ENCODE measurements at places on chromosomes 16 and 17. TPM values are rescaled to one million over a fixed set of nuclear protein-coding genes. Genes with fewer than 3 reads are reported as not detected.

The KRT222 gene
- total RNA-seq = not detected

The USP6 gene
- 0.24 TPM for total RNA-seq

The NRN1L gene
- total RNA-seq = 0.59 TPM

GRCh38 chr16:58459344-58460218 lies 40.4 kb upstream of the NDRG4 start:
- no peak overlapping the region for H3K4me3 ChIP-seq
- no peak overlapping the region for H3K27ac ChIP-seq
- DNase-seq = no peak
- peaks cover 23% of the 10 kb centered on the region for H3K27me3 ChIP-seq
- no peaks in the 10 kb centered on the region for H3K36me3 ChIP-seq
- H3K4me1 ChIP-seq = peaks cover 4% of the 10 kb centered on the region

DNA sequence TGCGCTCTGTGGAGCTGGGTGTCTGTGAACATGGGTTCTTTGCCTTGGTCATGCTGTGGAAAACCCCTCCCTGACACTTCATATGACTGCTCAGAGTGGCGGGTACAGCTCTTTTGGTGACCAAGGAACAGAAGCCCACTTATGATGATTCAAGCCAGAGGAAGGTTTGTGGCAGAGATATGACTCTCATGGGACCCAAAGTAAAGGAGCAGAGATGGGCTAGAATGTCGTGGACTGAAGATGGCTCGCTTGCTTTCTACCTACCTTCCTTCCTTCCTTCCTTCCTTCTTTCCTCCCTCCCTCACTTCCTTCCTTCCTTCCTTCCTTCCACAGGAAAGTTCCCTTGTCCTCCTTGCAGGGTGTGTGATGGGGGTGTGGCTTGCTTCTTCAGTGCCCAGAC lies 169.7 kb upstream of the IRX3 start:
- H3K4me3 ChIP-seq = no peak overlapping the region
- DNase-seq = peak; percentile 78
- peaks cover 65% of the 10 kb centered on the region for H3K4me1 ChIP-seq
- H3K27ac ChIP-seq = peak overlapping the region; percentile 60

GRCh38 chr16:2898831-2899563 lies 12.7 kb upstream of the FLYWCH1 start:
- no peaks in the 10 kb centered on the region for H3K4me1 ChIP-seq
- H3K36me3 ChIP-seq = no peaks in the 10 kb centered on the region
- no peak for DNase-seq
- no peak overlapping the region for H3K4me3 ChIP-seq
- H3K27ac ChIP-seq = no peak overlapping the region

- no peaks in the 10 kb centered on the region for H3K27me3 ChIP-seq
- no peaks in the 10 kb centered on the region for H3K36me3 ChIP-seq
- DNase-seq = no peak
- H3K4me1 ChIP-seq = no peaks in the 10 kb centered on the region
Observed at GRCh38 chr16:12111223-12111622, 134.7 kb downstream of the SNX29 start.

DNA sequence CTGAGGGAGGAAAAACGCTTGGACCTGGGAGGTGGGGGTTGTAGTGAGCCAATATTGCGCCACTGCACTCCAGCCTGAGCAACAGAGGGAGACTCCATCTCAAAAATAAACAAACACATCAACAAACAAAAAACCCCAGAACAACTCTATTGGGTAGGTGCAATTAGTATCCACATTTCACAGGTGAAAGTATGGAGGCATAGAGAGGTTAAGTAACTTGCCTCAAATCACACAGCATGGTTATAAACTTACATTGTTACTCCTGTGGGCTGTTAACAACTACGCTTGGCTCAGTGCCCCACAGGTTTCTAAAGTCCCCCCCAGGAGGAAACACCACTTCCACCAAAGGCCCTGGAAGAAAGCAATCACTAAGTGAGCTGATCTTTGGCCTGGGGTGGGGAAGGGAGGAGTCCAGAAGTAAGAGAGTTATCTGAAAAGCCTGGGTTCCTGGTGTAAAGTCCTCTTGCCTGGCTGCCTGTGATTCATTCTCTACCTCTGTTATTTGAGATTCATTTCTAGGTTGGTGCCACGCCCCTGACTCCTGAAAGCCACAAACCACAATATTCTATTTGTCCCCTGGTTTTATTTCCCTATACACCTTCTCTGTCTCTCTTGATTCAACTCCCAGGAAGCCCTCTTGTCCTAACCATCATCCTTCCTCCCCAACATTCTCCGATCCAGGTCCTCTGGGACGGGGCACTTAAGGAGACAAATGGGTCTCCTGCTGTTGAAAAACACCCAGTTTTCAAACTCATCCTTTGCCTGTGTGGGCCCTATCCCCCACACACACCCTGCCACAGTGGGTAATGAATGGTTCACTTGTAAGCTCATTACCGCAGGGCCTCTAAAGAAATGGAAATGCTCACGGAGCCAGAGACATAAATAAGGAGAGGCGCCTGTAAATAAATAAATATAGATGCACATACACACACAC lies 195.4 kb downstream of the XYLT1 start:
- no peak overlapping the region for H3K4me3 ChIP-seq
- H3K36me3 ChIP-seq = no peaks in the 10 kb centered on the region
- H3K27ac ChIP-seq = no peak overlapping the region
- H3K27me3 ChIP-seq = no peaks in the 10 kb centered on the region
- no peaks in the 10 kb centered on the region for H3K4me1 ChIP-seq
- DNase-seq = no peak

- no peaks in the 10 kb centered on the region for H3K4me1 ChIP-seq
- peak; percentile 83 for DNase-seq
- no peak overlapping the region for H3K4me3 ChIP-seq
- H3K27ac ChIP-seq = no peak overlapping the region
Observed at GRCh38 chr16:27179500-27180072, 23.7 kb upstream of the KDM8 start.

- H3K4me1 ChIP-seq = peaks cover 12% of the 10 kb centered on the region
- no peaks in the 10 kb centered on the region for H3K36me3 ChIP-seq
- DNase-seq = no peak
Observed at GRCh38 chr17:1039123-1039507, 42.2 kb downstream of the TIMM22 start.

GRCh38 chr17:29572691-29573557 lies 4.4 kb downstream of the TP53I13 start:
- peaks cover 19% of the 10 kb centered on the region for H3K4me1 ChIP-seq
- no peak overlapping the region for H3K4me3 ChIP-seq
- H3K27ac ChIP-seq = no peak overlapping the region

DNA sequence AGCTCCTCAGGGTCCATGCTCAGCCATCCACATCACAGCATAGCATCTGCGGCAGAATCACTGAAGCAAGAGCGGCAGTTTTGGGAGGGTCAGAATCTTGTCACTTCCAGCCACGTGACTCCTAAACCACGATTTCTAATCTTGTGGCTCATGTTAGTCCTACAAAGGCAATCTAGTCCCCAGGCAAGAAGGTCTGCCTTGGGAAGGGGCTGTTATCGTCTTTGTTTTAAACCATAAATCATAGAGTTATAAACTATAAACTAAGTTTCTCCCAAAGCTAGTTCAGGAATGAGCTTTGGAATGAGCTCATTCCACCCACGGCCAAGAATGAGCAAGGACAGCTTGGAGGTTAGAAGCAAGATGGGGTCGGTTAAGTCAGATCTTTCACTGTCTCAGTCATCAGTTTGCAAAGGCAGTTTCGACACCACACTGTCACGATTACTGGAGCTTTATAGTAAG lies 20.8 kb upstream of the DNAH17 start:
- H3K36me3 ChIP-seq = no peaks in the 10 kb centered on the region
- peak overlapping the region; percentile 21 for H3K27ac ChIP-seq
- H3K4me3 ChIP-seq = no peak overlapping the region
- H3K4me1 ChIP-seq = peaks cover 18% of the 10 kb centered on the region
- DNase-seq = no peak

DNA sequence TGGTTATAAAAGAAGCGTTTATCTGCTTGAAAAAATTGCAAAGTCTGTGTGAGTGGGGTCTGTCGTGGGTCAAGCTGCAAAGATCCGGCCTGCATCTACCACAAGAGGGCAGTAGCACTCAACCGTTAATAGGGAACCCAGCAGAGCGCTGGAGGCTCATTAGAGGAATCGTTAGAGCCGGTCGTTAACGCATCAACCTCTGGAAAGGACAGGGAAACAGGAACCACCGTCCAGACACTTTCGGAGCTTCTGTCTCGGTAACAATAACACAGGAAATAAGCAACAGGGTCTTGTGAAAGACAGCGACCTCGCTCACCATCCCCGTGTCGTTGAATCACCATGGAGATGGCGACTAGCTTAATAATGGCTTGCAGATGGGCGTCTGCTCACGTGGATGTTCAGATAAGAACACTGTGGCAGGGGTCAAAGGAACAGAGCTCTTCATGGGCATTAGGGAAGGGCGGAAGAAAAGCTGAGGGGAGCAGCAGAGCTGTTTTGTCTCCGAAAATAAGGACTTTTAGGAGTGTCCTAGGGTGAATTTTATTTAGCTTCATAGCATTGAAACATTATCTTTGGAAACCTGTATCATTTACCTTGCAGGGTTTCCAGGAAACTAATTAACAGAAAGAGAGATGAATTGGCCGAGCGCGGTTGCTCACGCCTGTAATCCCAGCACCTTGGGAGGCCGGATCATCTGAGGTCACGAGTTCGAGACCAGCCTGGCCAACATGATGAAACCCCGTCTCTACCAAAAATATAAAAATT lies 11.9 kb upstream of the NSRP1 start:
- no peak overlapping the region for H3K27ac ChIP-seq
- no peaks in the 10 kb centered on the region for H3K27me3 ChIP-seq
- peak overlapping the region; percentile 44 for H3K4me3 ChIP-seq
- H3K4me1 ChIP-seq = no peaks in the 10 kb centered on the region
- DNase-seq = peak; percentile 88
- no peaks in the 10 kb centered on the region for H3K36me3 ChIP-seq

GRCh38 chr16:10250137-10250828 lies 68.1 kb upstream of the GRIN2A start:
- no peak overlapping the region for H3K4me3 ChIP-seq
- no peaks in the 10 kb centered on the region for H3K4me1 ChIP-seq
- H3K36me3 ChIP-seq = no peaks in the 10 kb centered on the region
- H3K27ac ChIP-seq = no peak overlapping the region

- H3K4me1 ChIP-seq = no peaks in the 10 kb centered on the region
- no peak overlapping the region for H3K27ac ChIP-seq
- no peaks in the 10 kb centered on the region for H3K36me3 ChIP-seq
- H3K4me3 ChIP-seq = no peak overlapping the region
- H3K27me3 ChIP-seq = no peaks in the 10 kb centered on the region
Observed at GRCh38 chr17:36443777-36444176, 42.7 kb upstream of the ZNHIT3 start.

DNA sequence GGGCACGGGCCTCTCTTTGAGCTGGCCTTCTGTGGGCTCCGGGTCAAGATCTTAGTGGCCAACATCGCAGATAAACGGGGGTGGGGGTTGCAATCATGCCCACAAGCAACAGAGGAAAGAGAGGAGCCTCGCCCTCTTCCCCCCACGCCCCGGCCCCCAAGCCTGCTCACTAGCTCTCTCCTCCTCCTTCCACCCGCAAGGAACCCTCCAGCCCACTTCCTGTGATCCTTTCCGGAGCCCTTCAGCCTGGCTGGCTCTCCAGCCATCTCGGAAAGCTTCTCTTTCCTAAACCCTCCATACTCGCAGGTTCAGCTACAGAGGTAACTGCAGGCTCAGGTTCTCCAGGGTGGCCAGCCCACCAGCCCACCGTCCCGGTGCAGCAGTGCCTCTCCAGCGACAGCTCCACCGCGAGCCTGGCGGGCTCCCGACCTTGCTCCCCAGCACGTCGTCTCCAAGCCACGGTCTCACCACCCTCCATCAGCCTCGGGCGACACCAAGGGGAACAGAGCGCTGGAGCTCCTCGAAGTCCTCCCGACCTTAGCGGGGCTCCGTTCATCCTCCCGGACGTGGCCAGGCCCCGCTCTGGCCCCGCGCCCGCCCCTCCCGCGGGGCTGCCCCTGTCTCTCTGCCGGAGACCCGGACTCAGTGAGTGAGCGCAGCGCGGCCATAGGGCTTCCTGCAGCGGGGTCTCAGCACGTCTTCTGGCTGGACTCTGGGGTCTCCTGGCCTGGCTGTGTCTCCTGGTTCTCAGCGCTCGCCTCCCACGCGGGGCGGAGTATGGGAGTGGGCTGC lies 12.9 kb upstream of the ODF4 start:
- H3K4me3 ChIP-seq = peak overlapping the region; percentile 39
- no peak for DNase-seq
- no peaks in the 10 kb centered on the region for H3K36me3 ChIP-seq
- H3K4me1 ChIP-seq = no peaks in the 10 kb centered on the region
- H3K27ac ChIP-seq = no peak overlapping the region

GRCh38 chr17:7404737-7405349 lies 946 bp upstream of the TMEM256 start:
- no peaks in the 10 kb centered on the region for H3K27me3 ChIP-seq
- H3K27ac ChIP-seq = peak overlapping the region; percentile 87
- H3K36me3 ChIP-seq = peaks cover 6% of the 10 kb centered on the region
- DNase-seq = peak; percentile 48
- H3K4me3 ChIP-seq = peak overlapping the region; percentile 61

DNA sequence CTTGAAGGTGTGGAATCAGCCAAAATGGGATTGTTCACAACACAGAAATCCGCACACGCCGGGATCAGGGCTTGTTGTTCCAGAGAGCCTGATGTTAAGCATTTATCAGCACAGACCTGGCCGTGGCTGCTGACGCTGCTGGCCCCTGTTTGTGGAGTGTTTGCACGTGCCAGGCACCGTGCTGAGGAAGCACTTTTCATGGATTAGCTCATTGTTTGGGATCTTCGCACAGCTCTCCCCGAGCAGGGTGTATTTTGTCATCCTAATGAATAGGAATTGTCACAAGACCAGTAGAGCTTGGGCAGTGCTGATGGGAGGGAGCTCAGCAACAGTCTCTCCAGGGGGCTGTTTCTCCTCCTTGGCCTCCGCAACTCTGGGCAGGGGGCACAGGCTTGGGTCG lies 160.4 kb upstream of the PLCG2 start:
- no peaks in the 10 kb centered on the region for H3K27me3 ChIP-seq
- DNase-seq = peak; percentile 41
- peaks cover 10% of the 10 kb centered on the region for H3K4me1 ChIP-seq
- no peaks in the 10 kb centered on the region for H3K36me3 ChIP-seq
- H3K4me3 ChIP-seq = no peak overlapping the region

DNA sequence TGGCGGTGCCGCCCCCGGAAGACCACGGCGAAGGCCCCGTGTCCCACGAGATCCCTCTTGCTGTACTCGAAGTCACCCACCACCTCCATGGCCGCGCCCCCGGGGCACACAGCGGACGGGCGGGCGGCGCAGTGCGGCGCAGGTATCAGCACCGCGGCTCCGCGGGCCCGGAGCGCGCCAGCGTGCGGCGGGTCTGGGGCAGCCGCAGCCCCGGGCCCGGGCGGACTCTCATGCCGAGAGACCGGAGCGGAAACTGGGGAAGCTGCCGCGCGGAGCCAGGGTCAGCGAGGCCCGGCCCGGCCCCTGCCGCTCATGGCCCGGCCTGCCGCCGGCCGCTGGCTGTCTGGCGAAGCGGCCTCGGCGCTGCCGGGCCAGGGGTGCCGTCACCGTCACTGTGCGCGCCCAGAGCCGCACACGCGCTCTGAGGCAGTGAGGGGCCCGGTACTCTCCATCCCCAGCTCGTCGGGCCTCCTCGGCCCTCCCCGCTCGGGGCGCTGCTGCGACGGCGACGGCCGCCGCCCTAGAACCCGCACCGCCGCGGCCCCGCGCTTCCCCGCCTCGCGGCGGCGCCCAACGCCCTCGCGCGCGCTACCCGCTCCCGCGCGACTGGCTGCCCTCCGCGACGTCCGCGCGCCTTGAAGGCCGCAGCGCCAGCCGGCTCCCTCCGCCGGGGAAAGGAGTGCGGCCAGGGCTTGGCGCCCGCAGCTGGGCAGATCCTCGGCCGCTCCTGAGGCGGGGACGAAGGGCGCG lies at the start of gene ULK2:
Gene ULK2, minus strand, starts transcription at position 608 of the 750 bp plus-strand sequence. Its CDS starts 519 bp downstream, at position 89.
- peak within 1 kb of the TSS; percentile 85 for H3K27ac ChIP-seq
- H3K36me3 ChIP-seq = no peaks in the 10 kb centered on the region
- peak; percentile 84 for DNase-seq
- H3K4me3 ChIP-seq = peak within 1 kb of the TSS; percentile 95

GRCh38 chr17:51461578-51462004 lies 201.2 kb downstream of the UTP18 start:
- peak; percentile 88 for DNase-seq
- no peaks in the 10 kb centered on the region for H3K4me1 ChIP-seq
- H3K27me3 ChIP-seq = peaks cover 14% of the 10 kb centered on the region
